ENCODE measurements at places on chromosomes 6 and 20.

DNA sequence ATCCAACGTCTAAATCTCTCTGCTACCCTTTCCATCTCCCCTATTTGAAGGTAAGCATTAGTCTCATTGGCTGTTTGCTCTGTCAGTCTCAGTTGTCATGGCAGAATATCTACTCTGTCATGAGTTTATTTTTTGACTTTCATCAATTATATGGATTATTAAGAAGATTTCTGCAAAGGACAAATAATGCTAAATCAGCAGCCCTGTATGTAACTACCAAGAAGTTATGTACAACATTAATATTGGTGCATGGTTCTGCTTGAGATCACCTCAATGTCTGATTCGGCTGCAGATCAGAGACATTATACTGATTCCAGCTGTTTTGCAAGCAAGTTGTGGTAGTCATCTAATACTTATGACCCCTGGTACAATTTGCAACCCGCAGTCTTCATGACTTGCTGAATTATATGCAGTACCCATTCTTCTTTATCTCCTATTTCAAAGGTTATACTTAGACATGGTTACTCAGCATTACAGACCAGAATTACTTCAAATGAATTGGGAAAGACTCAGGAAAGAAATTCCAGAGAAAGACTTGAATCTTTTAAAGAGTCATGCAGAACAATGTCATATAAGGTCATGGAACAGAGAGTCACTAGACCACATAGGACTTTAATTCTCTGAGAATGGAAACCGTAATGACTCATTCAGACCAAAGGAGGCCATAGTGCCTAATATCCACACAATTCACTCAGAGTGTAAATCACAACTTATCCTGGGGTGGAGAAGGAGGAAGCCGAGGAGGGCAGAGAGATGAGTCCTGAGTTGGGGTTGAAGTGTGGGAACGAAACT, 201.4 kb downstream of the IBTK start:
- peak; percentile 62 for DNase-seq

GRCh38 chr6:69812746-69813427, 16.1 kb upstream of the LMBRD1 start:
- DNase-seq = no peak

DNA sequence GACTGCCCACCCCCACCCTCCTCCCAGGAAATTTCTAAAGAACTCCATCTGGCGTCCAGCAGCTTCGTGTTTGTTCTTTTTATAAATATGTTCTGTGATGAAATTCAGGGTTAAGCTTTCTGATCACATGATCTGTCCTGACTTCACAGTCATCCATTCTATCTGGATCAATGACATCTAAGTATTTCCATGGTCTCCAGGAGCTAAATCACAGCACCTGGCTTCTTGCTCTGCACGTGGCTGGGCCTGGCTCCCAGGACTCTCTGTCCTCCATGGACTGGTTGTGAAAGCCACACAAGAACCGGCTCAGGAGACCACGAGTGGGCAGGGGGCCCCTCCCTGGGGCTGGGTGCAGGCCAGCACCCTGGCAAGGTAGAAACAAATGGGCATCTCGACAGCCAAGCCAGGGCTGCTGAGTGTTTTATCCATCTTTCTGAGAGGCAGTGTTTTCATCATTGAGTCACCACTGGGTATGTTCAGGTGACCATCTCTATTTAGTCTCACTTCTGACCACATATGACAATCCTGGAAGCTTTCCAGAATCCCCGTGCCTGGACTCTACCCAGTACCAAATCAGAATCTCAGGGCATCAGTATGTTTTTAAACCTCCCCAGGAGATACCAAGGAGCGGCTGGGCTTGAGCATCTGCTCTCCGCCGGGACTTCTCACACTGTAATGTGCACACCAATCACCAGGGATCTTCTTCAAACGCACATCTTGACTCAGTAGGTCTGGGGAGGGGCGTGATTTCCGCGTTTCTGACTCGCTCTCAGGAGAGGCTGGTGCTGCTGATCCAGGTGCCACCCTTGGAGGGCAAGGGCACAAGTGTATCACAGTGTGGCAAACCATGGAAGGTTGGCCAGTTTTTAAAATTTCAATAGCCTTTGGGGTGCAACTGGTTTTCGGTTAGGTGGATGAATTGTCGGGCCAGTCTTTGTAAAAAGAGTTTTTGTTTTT, 31.6 kb upstream of the PXDC1 start:
- no peak for DNase-seq

GRCh38 chr20:10711903-10712451, 38.2 kb upstream of the JAG1 start:
- no peak for DNase-seq

DNA sequence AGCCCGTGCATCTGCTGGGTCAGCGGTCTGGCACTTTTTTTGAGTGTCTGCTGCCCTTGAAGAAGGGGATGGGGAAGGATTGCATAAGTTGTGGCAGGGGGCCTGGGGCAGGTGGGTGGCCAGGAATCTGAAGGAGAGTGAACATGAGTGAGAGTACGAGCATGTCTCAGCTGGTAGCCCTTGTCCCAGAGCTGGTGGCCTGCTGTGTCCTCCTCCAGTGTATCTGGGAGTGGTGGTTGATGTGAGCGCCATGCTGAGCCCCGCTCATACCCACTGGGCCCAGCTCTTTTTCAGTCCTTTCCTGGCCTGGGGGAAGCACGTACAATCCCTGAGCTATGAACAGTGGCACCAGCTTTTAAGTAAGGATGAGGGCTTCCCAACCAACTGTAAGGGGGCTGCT, 136.2 kb upstream of the AGPAT4 start:
- no peak for DNase-seq

GRCh38 chr6:42532038-42532669, 31.7 kb upstream of the UBR2 start:
- peak; percentile 67 for DNase-seq

GRCh38 chr20:61422636-61423425, 170.8 kb downstream of the CDH4 start:
- DNase-seq = no peak

GRCh38 chr6:124420116-124420840, 542.0 kb upstream of the RNF217 start:
- DNase-seq = no peak

- no peak for DNase-seq
These were observed 72.3 kb downstream of the NCOA7 start for GRCh38 chr6:125863023-125863422.

DNA sequence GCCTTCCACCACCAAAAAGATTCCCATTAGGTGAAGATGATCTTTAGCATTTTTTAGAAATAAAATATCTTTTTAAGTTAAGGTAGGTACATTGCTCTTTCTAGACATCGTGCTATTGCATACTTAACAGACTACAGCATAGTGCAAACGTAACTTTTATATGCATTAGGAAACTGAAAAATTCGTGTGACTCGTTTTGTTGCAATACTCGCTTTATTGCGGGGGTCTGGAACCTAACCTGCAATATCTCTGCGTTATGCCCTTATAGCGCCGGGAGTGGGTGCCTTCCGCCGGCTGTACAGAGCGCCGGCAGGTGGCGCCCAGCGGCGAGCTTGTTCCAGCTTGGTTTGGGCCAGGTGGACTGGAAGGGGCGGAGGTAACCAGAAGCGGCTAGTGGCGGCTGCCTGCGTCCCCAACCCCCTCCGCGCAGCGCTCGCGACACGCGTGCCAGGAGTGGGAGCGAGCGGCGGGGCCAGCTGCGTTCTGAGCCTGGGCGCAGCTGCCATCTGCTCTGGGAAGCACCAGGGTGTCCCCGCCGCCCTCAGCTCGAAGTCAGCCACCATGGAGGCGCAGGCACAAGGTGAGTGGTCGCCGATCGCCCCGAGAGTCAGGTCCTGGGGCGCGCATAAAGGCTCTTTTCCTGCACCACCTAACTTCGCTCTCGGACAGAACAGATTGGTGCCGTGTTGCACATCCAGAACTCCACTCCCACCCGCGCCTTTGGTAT, at the start of gene TPD52L1:
Gene TPD52L1 (plus strand): TSS at position 383 of the 727 bp plus-strand sequence. CDS start 179 bp downstream, at position 562.
- DNase-seq = peak; percentile 86
